Lower lobe of right lung (tissue), 2 donors: ENCODE measurements at places on chromosomes 5 and 9. TPM values are rescaled to one million over a fixed set of nuclear protein-coding genes. Genes with fewer than 3 reads are reported as not detected.

DNA sequence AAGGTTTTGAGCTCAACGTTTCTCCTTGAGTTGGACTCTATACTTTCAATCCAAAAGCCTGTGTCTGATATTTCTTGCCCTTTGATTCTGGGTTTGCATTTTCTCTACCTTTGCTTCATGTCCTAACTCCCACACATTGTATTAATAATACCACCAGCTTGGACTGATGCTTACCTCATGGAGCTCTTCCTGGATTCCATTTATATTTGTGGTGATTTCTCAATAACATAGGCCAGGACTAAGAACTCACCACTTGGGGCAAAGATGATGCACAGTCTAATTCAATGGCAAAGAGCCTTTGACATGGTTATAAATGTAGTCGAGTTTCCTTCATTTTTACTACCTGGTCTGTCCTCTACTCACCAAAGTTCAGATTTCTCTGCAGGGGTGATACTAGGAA, 27.5 kb upstream of the EFNA5 start:
- DNase-seq = no peak
- no peaks in the 10 kb centered on the region for H3K4me1 ChIP-seq
- no peaks in the 10 kb centered on the region for H3K27me3 ChIP-seq
- no peak overlapping the region for H3K27ac ChIP-seq

DNA sequence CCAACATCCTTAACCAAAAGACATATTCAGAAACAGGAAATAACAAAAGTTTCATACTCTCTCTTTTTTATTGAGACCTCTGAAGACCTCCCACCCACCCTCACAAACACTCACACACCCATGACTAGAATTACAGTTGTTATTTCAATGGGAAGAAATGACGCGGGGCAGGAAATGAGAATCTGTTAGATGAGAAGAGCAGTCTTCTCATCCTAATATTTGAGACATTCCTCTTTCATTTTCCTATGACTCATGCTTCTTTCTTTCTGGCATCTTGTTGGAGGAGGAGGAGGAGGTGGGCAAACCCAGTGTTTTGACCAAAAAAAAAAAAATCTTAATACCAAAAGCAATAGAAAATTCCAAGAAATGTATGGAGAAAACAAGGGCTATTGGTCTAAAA, 179.5 kb upstream of the TARS1 start:
- DNase-seq = no peak
- no peaks in the 10 kb centered on the region for H3K4me1 ChIP-seq
- no peaks in the 10 kb centered on the region for H3K36me3 ChIP-seq
- H3K27me3 ChIP-seq = no peaks in the 10 kb centered on the region
- no peak overlapping the region for H3K27ac ChIP-seq

DNA sequence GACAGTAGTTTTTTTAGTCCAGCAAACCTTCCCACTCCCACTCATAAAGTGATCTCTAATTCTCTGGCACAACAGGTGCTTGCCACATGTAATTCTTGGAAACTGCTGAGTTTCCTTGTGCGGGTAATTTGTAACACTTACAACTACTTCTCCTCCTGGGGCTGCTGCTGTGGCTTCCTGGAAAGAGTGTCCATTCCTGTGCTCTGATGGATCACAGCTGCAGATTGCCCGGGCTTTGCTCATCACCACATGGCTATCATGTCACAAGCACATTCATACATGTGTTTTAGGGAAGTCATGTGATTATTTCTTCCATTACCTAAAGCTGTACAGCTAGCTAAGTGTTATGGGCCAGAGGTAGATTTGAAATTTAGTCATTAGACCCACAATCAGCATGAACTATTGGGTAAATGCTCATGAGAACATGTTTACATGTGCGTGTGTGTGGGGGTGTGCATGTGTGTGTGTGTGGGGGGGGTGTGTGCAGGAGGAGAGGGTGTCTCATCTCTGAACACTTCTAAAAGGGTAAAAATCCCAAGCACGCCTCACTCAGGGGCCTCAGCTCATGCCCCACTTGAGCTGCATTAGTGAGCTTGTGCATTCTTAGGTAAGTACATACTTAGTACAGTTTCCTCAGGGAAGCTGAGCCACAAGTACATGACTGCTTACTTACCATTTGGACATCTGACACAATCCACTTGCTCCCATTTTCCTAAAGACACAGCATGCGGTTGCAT, 118.1 kb upstream of the CCDC112 start:
- H3K4me3 ChIP-seq = no peak overlapping the region
- no peaks in the 10 kb centered on the region for H3K27me3 ChIP-seq
- no peaks in the 10 kb centered on the region for H3K36me3 ChIP-seq
- peak; percentile 45 for DNase-seq
- peaks cover 10% of the 10 kb centered on the region for H3K4me1 ChIP-seq

- H3K27me3 ChIP-seq = no peaks in the 10 kb centered on the region
- no peaks in the 10 kb centered on the region for H3K36me3 ChIP-seq
- H3K4me1 ChIP-seq = peaks cover 28% of the 10 kb centered on the region
- peak overlapping the region; percentile 86 for H3K27ac ChIP-seq
These were observed 1.1 kb downstream of the RUSC2 start for GRCh38 chr9:35490910-35491465.

The CNTNAP3B gene
- total RNA-seq = 11.1 TPM
